MCF 10A (cell line): ENCODE measurements at places on chromosomes 2 and 18. TPM values are rescaled to one million over a fixed set of nuclear protein-coding genes. Genes with fewer than 3 reads are reported as not detected.

DNA sequence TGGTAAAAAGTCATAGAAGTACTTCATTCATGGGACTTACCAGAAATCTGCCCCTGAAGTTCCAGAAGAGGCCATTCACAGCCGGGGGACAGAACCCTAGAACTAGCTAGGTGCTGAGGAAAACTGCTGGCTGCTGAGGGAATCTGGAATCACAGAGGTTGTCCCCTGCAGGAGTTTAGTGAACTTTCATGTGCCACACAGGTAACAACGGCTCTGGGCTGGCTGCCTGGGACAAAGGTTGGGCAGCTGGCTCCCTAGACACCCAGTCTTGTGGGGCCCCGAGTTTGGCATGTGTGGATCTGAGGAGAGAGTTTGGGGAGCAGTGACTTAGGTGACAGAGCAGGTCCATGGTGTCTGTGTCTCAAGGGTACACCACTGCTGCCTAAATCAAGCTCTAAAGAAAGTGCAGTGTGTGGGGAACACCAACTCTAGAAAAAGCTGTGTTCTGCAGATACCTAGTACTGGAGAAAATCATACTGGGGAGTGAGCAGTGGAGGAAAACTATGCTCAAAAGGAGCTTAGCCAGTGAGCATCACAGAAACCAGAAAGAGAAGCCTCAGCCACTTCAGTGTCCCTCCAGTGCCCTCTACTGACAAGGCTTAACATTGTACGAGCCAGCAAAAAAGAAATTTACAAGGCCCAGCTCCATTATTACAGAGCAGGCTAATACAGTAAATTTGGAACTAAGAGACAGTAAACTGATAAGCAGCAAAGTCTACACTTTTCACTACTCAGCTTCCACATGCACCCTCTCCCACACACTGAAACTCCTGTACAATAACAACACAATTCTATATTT, 15.2 kb downstream of the GALNT3 start:
- H3K27ac ChIP-seq: no peak overlapping the region
- H3K4me3 ChIP-seq: no peak overlapping the region
- peaks cover 3% of the 10 kb centered on the region for H3K36me3 ChIP-seq
- H3K27me3 ChIP-seq: no peaks in the 10 kb centered on the region
- peak; percentile 18 for DNase-seq
- peaks cover 5% of the 10 kb centered on the region for H3K4me1 ChIP-seq

Gene C2orf81
- 4.3 and 5.6 TPM in 2 replicates for total RNA-seq

Gene MYL12B
- total RNA-seq: 175 and 229 TPM in 2 replicates

DNA sequence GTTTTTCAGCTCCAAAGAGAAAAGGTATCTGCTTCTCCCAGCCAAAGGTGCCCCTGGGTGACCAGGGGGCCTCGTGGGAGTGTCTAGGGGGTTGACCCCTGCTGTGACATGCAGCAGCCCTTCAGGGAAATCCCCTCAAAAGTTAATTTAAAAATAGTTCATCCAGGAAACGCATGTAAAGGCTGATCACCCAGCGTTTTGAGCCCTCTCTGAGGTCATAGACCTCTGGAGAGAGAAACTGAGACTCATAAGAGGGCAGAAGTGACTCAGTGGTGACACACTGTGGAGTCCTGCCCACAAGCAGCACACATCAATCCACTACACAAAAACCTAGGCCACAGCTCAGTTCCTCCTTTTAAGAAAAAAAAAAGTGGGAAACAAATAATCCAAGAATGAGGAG, 11.9 kb downstream of the GAL3ST2 start:
- no peak overlapping the region for H3K27ac ChIP-seq
- H3K4me3 ChIP-seq: no peak overlapping the region
- H3K36me3 ChIP-seq: peaks cover 6% of the 10 kb centered on the region
- peaks cover 53% of the 10 kb centered on the region for H3K27me3 ChIP-seq
- peaks cover 6% of the 10 kb centered on the region for H3K4me1 ChIP-seq

Gene MSH6
- 40.3 and 45.3 TPM in 2 replicates for total RNA-seq

Gene NT5C1B
- total RNA-seq: not detected in 2 replicates

Gene TCF7L1
- total RNA-seq: 0.81 and 1.1 TPM in 2 replicates

Gene NCKAP1
- 160 and 187 TPM in 2 replicates for total RNA-seq

- peak overlapping the region; percentile 95 for H3K27ac ChIP-seq
- H3K36me3 ChIP-seq: peaks cover 19% of the 10 kb centered on the region
- DNase-seq: peak; percentile 51
- H3K4me3 ChIP-seq: peak overlapping the region; percentile 79
Measured at GRCh38 chr2:127525691-127526131, 578 bp downstream of the IWS1 start.

DNA sequence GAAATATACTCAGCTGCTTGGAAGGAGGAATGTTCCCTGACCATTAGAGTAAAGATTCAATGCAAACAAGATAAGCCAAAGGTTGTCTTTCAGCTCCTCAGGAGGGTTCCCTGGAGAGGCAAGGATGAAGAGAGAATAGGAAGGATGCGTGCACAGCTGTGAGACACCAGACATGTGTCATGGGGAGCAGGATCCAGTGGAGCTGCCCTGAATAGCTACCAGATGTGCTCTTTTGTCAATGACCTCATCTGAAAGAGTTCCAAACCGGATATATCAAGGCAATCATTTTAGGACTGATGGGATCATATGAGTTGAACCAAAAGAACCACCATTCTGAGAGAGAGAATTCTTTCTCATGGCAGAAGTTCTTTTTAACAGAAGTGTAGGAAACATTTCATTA, 490.6 kb downstream of the IRS1 start:
- no peak overlapping the region for H3K4me3 ChIP-seq
- H3K4me1 ChIP-seq: no peaks in the 10 kb centered on the region
- DNase-seq: no peak
- H3K27me3 ChIP-seq: no peaks in the 10 kb centered on the region
- H3K36me3 ChIP-seq: no peaks in the 10 kb centered on the region
- no peak overlapping the region for H3K27ac ChIP-seq

DNA sequence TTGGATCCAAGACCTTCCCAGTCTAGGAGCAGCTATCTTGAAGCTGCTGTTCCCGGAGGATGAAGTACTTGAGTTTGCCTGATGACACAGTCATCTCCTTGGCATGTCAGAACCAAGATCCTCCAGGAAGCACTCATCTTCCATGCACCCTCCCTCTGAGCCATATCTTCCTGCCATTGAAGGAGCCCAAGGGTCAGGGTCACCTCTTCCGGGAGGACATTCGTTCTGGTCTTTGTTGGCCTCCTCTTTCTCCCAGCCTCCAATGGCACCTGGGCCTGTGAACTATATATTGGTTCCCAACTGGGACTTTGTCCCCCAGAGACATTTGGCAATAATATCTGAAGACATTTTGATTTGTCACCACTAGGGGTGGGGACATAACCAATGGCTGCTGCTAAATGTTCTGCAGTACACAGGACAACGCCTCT, 4.2 kb upstream of the MYO7B start:
- peaks cover 10% of the 10 kb centered on the region for H3K4me1 ChIP-seq
- H3K27ac ChIP-seq: no peak overlapping the region
- H3K27me3 ChIP-seq: no peaks in the 10 kb centered on the region
- DNase-seq: no peak
- no peak overlapping the region for H3K4me3 ChIP-seq
- H3K36me3 ChIP-seq: peaks cover 4% of the 10 kb centered on the region

GRCh38 chr2:3042601-3043585, 334.7 kb downstream of the EIPR1 start:
- no peaks in the 10 kb centered on the region for H3K27me3 ChIP-seq
- no peaks in the 10 kb centered on the region for H3K4me1 ChIP-seq
- no peaks in the 10 kb centered on the region for H3K36me3 ChIP-seq
- DNase-seq: no peak
- no peak overlapping the region for H3K27ac ChIP-seq

DNA sequence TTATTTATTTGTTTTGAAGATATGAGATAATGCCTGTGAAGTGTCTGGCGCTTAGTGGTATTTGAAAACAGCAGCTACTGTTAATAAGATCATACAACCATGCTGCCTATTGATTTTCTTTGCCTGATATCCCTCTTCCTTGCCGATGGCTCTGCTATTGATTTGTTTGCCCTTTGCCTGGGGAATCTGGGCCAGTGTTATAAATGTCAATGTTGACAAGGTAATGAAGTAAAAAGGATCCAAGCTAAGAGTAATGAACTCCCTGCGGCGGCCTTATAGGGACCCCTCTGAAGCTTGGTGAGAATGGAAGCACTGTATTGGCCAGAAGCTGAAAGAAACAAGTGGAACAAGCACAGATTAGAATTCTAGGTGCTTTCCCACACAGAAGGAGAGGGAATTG, 854.6 kb downstream of the CNTNAP5 start:
- DNase-seq: no peak
- no peak overlapping the region for H3K4me3 ChIP-seq
- no peaks in the 10 kb centered on the region for H3K36me3 ChIP-seq
- no peaks in the 10 kb centered on the region for H3K27me3 ChIP-seq
- H3K27ac ChIP-seq: no peak overlapping the region
- H3K4me1 ChIP-seq: peaks cover 25% of the 10 kb centered on the region

Gene CCDC178
- total RNA-seq: 0.19 TPM in 1 of 2 replicates, not detected in the other

Gene ASTL
- not detected in 2 replicates for total RNA-seq

- no peak for DNase-seq
- no peaks in the 10 kb centered on the region for H3K27me3 ChIP-seq
- no peak overlapping the region for H3K27ac ChIP-seq
- H3K4me3 ChIP-seq: no peak overlapping the region
- H3K4me1 ChIP-seq: peaks cover 13% of the 10 kb centered on the region
Measured at GRCh38 chr2:20523073-20523798, 76.4 kb downstream of the RHOB start.

- H3K27me3 ChIP-seq: peaks cover 14% of the 10 kb centered on the region
- no peak overlapping the region for H3K27ac ChIP-seq
- H3K36me3 ChIP-seq: no peaks in the 10 kb centered on the region
- H3K4me3 ChIP-seq: no peak overlapping the region
Measured at GRCh38 chr18:11091746-11092145, 57.6 kb downstream of the PIEZO2 start.

DNA sequence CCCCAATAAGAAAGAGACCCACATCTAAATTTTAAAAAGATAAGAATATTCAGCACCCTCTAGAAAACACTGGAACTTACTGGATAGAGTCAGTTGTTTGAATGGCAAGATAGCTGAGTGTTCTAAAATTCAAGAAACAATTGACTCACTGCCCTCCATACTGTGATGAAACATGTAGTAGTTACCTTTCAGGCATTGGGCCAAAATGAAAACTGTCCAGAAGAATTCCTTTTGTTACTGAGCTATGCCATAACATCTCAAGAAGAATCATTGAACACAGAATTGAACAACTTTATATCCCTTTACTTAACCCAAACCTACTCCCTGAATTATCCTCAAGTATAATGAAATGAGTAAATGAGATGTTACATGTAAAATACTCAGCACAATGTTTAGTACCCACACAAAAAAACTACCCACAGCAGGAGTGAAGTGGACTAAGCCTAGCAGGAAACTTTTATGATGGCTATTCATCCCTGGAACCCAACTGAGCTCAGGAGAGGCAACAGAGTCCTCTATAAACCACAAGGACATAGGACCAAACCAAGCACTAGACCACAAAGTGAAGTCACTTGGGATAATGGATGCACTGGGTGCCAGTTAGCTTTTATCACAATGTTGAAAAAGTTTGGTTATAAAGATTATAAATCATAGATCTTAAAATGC, 32.7 kb downstream of the RBM43 start:
- peak overlapping the region; percentile 35 for H3K27ac ChIP-seq
- peak; percentile 57 for DNase-seq
- no peaks in the 10 kb centered on the region for H3K27me3 ChIP-seq
- peaks cover 6% of the 10 kb centered on the region for H3K4me1 ChIP-seq
- no peaks in the 10 kb centered on the region for H3K36me3 ChIP-seq
- H3K4me3 ChIP-seq: no peak overlapping the region

GRCh38 chr2:212223696-212224095, 314.9 kb downstream of the ERBB4 start:
- peaks cover under 1% of the 10 kb centered on the region for H3K4me1 ChIP-seq
- H3K4me3 ChIP-seq: no peak overlapping the region
- no peak for DNase-seq
- H3K36me3 ChIP-seq: no peaks in the 10 kb centered on the region
- no peak overlapping the region for H3K27ac ChIP-seq

DNA sequence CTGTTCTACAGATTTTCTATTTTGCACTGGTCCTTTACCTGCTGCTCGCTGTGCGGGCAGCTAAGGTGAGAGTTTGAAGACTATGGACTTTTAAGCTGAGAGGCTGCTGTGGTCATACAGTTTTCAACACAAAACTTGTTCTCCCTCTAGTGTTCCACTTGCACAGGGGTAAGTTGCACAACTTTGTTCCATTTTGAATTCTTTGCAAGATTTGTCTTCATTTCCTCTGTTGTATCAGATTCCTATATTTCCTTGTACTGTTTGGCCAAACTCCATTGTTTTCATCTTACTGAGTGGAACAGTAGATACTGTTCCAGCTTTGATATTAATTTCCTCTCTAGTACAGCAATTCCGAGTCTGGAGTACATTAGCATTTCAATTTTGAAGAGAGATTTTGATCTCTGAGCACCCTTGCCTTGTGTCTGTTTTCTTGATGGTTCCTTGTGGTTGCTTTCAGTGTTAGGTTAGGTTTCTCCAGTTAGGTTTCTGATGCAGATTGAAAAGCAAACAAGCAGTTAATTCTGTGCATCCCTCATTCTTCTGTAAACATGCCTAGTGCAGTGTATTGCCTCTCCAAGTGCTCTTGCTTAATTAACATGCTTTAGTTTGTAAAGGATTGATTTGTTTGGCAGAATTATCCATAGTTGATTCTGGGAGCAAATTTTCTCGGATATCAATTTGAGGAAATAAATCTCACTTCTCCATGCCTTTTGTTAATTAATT, 188.8 kb downstream of the PTPRM start:
- H3K27me3 ChIP-seq: no peaks in the 10 kb centered on the region
- H3K36me3 ChIP-seq: peaks cover 6% of the 10 kb centered on the region
- peaks cover 22% of the 10 kb centered on the region for H3K4me1 ChIP-seq
- DNase-seq: peak; percentile 23
- H3K4me3 ChIP-seq: no peak overlapping the region
- H3K27ac ChIP-seq: no peak overlapping the region

GRCh38 chr2:229109195-229109594, 161.9 kb downstream of the PID1 start:
- peaks cover 9% of the 10 kb centered on the region for H3K36me3 ChIP-seq
- no peaks in the 10 kb centered on the region for H3K27me3 ChIP-seq
- no peaks in the 10 kb centered on the region for H3K4me1 ChIP-seq
- DNase-seq: no peak

Gene SCN7A
- not detected in 2 replicates for total RNA-seq

Gene TMEM169
- total RNA-seq: 0.25 and 0.35 TPM in 2 replicates

DNA sequence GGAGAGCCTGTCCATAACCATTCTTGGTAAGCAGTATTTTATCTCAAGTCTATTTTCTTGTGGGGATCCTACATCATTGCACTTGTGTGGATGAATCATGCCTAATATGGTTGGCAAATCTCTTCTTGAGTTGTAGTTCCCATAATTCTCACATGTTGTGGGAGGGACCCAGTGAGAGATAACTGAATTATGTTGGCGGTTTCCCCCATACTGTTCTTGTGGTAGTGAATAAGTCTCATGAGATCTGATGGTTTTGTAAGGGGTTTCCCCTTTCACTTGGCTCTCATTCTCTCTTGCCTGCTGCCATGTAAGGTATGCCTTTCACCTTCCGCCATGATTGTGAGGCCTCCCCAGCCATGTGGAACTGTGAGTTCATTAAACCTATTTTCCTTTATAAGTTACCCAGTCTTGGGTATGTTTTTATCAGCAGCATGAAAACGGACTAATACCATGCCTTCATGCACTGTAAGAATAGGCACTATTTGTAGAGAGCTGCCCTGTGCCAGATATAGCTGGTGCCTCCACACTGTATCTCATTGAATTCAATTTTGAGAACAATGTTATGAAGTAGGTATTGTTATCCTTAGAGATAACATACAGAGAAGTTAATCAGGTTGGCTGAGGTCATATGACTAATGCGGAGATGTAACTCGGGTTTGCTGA, 148.3 kb downstream of the PLCL1 start:
- DNase-seq: no peak
- H3K27ac ChIP-seq: no peak overlapping the region
- H3K4me1 ChIP-seq: peaks cover 22% of the 10 kb centered on the region
- no peak overlapping the region for H3K4me3 ChIP-seq

Gene ATP6V1B1
- total RNA-seq: not detected in 2 replicates
